ENCODE measurements at places on chromosomes 12 and 14.
A peak's percentile ranks its signal among the peaks of the same experiment; 100 is the strongest.

- no peaks in the 10 kb centered on the region for H3K27me3 ChIP-seq
- H3K4me3 ChIP-seq = no peak overlapping the region
- H3K4me1 ChIP-seq = peaks cover 75% of the 10 kb centered on the region
- peaks cover 12% of the 10 kb centered on the region for H3K36me3 ChIP-seq
Measured at GRCh38 chr14:68965261-68965761, 13.8 kb downstream of the ACTN1 start.

- no peak overlapping the region for H3K27ac ChIP-seq
- no peak overlapping the region for H3K4me3 ChIP-seq
- H3K36me3 ChIP-seq = no peaks in the 10 kb centered on the region
- no peaks in the 10 kb centered on the region for H3K4me1 ChIP-seq
Measured at GRCh38 chr12:126160912-126161311, 1095.7 kb downstream of the AACS start.

DNA sequence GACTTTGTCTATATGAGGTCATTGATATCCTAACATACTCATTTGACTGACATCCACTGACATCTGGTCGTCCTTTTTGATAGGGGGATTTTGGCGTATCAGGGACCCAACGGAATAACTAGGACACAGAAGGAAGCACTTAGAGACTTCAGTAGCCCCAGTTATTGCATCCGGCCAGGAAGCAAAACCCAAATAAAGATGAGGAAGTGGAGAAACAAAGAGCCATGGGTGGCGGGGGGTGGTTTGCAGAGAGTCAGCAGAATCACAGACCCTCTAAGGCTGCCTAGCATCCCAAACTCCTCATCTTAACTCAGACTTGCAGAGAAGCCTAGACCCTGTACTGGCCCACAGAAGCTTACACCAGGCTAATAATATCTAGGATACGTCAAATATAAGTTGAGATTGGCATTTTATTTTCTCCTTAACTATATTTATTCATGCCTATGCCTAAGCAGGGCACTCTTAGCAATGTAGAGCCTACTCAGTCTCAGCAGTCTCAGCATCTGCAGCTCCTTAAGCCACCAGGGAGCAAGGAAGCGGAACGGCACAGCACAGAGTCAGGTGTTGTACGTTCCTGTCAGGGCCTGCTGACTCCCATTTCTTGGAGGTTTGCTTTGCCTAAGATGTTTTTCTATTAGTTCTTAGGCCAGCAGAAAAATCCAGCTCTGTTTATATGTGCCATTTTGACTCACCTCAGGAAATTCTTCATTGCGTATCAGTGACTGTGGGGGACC is 45.1 kb downstream of the KCNA1 start:
- no peak overlapping the region for H3K27ac ChIP-seq
- H3K4me1 ChIP-seq = no peaks in the 10 kb centered on the region
- no peak overlapping the region for H3K4me3 ChIP-seq
- no peak for DNase-seq

- H3K4me3 ChIP-seq = peak overlapping the region; percentile 91
- peaks cover 49% of the 10 kb centered on the region for H3K36me3 ChIP-seq
- no peak for DNase-seq
- H3K27me3 ChIP-seq = no peaks in the 10 kb centered on the region
Measured at GRCh38 chr14:35403114-35403602, 1.4 kb downstream of the NFKBIA start.

DNA sequence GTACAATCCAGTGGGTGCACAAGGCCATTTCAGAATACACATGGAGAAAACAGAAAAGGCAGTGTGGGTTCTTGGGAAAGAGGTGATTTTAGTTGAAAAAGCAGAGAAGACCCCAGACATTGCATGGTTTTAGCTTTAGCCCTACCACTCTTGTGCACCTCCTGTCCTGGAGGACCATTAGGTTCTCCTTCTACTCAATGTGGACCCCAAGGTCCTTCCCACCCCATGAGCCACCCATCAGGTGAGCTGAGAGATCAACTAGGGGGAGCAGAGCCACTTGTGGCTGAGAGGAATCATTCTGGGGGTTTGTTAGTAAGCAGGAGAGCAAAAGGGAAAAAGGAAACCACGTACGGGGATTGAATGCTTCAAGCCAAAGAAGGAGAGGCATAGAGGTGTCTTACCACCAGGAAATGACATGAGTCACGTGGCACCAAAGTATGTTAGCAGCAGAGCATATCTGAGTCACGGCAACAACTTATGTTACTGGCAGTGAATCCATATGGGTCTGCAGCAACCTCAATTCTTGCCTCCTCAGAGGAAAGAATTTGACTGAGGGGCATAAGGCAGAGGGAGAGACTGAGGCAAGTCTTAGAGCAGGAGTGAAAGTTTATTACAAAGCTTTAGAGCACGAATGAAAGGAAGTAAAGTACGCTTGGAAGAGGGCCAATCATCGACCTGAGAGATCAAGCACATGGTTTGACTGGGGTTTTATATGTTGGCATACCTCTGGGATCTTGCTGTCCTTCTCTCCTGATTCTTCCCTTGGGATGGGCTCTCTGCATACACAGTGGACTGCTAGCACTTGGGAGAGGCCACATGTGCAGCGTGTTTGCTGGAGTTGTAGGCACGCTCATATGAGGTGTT is 73.9 kb downstream of the HSD17B6 start:
- peak; percentile 62 for DNase-seq
- peak overlapping the region; percentile 68 for H3K27ac ChIP-seq
- H3K4me1 ChIP-seq = peaks cover 13% of the 10 kb centered on the region
- H3K4me3 ChIP-seq = no peak overlapping the region
- no peaks in the 10 kb centered on the region for H3K36me3 ChIP-seq

DNA sequence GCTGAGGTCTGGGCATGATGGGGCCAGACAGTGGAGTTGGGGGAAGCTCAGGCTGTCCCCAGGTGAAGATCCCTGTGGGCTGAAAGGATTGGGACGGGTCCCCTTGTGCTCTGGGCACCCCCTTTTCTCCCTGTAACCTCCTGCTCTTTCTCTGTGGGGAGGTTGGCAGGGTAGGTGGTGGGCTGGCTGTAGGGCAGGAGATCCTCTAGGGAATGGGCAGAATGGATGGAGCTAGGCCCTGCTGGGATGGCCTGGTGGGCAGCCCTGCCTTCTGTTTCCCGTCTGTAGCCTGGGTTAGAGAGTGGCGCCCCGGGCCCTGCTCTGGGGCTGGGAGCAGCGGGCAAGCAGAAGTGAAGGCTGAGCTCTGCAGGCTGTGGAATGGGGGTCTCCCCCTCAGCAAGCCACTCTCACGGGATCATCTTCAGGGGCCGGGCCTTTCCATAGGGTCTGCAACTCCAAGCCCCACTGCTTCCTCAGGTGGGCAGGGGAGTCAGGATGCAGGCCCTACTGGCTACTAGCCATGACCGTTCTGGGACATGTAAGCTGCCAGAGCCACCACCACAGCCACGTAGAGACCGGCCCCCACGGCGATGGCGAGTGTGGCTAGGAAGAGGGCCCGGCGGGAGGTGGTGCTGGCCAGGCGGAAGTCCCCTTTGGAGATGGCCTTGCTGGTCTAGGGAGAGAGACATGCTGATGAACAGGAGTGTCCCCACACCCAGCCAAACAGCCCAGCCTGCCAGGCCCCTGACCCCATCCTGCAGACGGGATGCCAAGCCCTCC is 18.8 kb downstream of the SYNDIG1L start:
- no peaks in the 10 kb centered on the region for H3K27me3 ChIP-seq
- peaks cover 11% of the 10 kb centered on the region for H3K4me1 ChIP-seq
- H3K36me3 ChIP-seq = no peaks in the 10 kb centered on the region
- DNase-seq = no peak
- no peak overlapping the region for H3K4me3 ChIP-seq
- H3K27ac ChIP-seq = no peak overlapping the region

- no peak overlapping the region for H3K27ac ChIP-seq
- no peak for DNase-seq
Measured at GRCh38 chr12:79366374-79366773, 324.4 kb downstream of the PAWR start.

DNA sequence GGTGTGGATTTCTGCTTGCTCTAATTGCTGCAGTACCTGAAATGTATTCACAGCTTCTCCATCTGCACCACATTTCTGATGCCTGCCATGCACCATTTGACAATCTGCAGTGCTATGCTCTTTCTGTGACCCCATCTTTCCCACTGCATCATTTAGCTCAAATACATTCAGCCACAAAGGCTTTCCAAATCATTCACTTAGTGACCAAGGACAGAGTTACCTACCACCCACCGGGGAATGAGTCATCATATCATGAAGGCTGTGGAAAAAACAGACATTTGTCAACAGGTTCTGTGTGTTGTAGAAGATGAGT is 465.5 kb upstream of the ATP2B1 start:
- no peaks in the 10 kb centered on the region for H3K36me3 ChIP-seq
- peaks cover 2% of the 10 kb centered on the region for H3K27me3 ChIP-seq
- no peak overlapping the region for H3K4me3 ChIP-seq
- DNase-seq = no peak
- H3K27ac ChIP-seq = no peak overlapping the region

DNA sequence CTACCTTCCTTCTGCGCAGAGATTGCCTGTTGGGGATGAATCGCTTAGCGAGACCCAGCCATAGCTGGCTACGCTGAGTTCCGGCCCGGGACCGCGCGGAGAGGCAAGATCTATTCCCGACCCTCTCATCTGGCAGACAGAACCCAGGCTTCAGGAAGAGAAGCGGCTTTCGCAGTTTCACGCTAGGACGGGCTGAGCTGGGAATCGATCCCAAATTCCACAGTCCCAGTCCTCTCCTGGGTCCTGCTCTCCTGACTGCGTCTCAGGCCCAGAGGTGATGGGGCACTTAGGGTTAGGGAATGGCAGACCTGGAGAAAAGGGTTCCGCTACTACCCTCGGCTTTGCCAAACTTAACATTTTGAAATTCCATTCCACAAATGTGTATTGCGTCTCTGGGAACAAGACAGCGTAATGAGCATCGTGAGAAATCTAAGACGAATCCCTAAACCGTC is 2.8 kb downstream of the PTPN21 start:
- DNase-seq = no peak
- no peak overlapping the region for H3K27ac ChIP-seq
- no peaks in the 10 kb centered on the region for H3K36me3 ChIP-seq
- H3K27me3 ChIP-seq = peaks cover 50% of the 10 kb centered on the region
- H3K4me1 ChIP-seq = peaks cover 27% of the 10 kb centered on the region

GRCh38 chr14:22429546-22430294 is 159.3 kb downstream of the DAD1 start:
- no peak overlapping the region for H3K4me3 ChIP-seq
- H3K36me3 ChIP-seq = no peaks in the 10 kb centered on the region
- no peak overlapping the region for H3K27ac ChIP-seq
- no peaks in the 10 kb centered on the region for H3K4me1 ChIP-seq

GRCh38 chr12:31527083-31527482 is 63.9 kb downstream of the DENND5B start:
- H3K4me3 ChIP-seq = no peak overlapping the region
- H3K4me1 ChIP-seq = no peaks in the 10 kb centered on the region
- no peaks in the 10 kb centered on the region for H3K27me3 ChIP-seq
- no peak for DNase-seq

DNA sequence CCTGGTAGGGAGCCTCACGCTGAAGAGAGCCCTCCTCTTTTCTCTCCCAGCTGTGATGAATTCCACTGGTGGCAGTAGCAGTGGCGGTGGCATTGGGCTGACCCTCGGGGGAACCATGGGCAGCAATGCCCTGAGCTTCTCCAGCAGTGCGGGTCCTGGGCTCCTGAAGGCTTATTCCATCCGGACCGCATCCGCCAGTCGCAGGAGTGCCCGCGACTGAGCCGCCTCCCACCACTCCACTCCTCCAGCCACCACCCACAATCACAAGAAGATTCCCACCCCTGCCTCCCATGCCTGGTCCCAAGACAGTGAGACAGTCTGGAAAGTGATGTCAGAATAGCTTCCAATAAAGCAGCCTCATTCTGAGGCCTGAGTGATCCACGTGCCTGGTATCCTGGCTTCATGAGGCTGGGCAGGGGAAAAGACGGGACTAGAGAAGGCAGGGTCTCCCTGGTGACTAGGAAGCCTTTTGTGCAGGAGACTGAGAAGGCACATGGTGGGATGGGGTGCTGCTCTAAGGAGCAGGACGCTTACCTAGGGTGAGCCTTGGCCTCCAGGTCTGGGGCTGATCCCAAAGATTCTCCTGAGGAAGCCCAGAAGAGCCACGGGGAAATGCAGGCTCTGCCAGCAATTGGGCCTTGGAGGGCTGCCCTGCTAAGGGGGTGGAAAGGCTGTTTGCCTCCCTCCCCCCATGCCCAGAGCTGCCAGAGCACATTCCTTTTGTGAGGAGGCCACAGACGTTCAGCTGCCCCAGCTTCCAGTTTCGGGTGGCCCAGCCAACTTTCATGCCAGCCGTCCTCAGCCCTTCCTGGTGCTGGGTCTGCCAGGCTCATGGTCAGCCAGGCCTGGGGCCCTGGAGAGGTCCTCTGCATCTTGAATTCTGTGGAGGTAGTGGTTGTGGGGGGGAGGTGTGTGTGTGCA is 15.8 kb downstream of the KRT7 start:
- H3K4me3 ChIP-seq = no peak overlapping the region
- peaks cover 94% of the 10 kb centered on the region for H3K4me1 ChIP-seq
- peak overlapping the region; percentile 77 for H3K27ac ChIP-seq
- peaks cover 7% of the 10 kb centered on the region for H3K27me3 ChIP-seq
- peaks cover 25% of the 10 kb centered on the region for H3K36me3 ChIP-seq

- no peak for DNase-seq
- H3K27ac ChIP-seq = no peak overlapping the region
- H3K36me3 ChIP-seq = no peaks in the 10 kb centered on the region
- no peak overlapping the region for H3K4me3 ChIP-seq
- peaks cover 20% of the 10 kb centered on the region for H3K27me3 ChIP-seq
- H3K4me1 ChIP-seq = no peaks in the 10 kb centered on the region
Measured at GRCh38 chr14:103216399-103216798, 93.1 kb downstream of the TNFAIP2 start.

- H3K4me1 ChIP-seq = no peaks in the 10 kb centered on the region
- peaks cover 11% of the 10 kb centered on the region for H3K27me3 ChIP-seq
- no peak overlapping the region for H3K27ac ChIP-seq
- no peaks in the 10 kb centered on the region for H3K36me3 ChIP-seq
- H3K4me3 ChIP-seq = no peak overlapping the region
Measured at GRCh38 chr12:1553987-1554982, 40.1 kb downstream of the FBXL14 start.

All from activated CD8-positive, alpha-beta T cell treated with anti-CD3 and anti-CD28 coated beads, Interleukin-2, amount 10 ng/mL, durations not matched to agents 7 days and 5 days (primary cell).